ENCODE measurements at places on chromosomes 7 and 10.

- DNase-seq = no peak
Measured at GRCh38 chr7:102024005-102024768, 206.8 kb downstream of the CUX1 start.

DNA sequence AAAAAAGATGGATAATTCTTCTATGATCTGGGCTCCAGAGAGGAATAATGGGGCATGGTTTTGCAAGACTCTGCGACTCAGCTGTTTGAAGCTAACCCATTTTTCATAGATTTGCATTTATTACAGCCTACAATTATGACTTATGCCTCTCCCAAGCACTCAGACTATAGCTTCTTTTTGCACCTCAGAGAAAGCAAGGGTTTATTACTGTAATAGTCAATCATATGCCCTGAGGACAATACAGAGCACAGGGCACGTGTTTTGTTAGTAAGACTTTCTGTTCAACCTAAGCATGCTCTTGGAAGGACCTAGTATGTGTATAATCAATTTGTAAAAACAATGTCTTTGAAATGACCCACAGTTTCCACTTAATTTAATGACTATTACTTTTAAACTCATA, 221.2 kb downstream of the PARD3 start:
- DNase-seq = no peak

- DNase-seq = no peak
Measured at GRCh38 chr7:44074349-44074695, 8.0 kb downstream of the POLM start.

DNA sequence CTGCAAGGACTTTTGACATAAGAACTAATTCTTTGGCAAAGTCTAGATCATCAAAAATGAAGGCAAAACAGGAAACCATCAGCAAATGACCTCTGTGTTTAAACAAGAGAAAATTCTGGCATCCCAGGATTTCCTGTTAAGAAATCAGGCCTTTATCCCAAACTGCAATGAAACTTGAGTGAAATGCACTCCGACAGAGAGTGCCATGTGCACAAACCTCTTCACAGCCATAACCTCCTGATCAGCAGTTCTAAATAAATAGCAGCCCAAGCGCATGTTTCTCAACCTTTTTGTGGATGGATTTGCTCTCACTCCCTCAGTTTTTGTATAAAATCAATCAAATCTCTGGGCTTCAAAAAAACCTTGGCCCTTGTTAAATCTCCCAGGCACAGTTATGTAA, 107.7 kb upstream of the EEPD1 start:
- no peak for DNase-seq

GRCh38 chr7:42953994-42954393, 21.8 kb downstream of the MRPL32 start:
- DNase-seq = no peak

DNA sequence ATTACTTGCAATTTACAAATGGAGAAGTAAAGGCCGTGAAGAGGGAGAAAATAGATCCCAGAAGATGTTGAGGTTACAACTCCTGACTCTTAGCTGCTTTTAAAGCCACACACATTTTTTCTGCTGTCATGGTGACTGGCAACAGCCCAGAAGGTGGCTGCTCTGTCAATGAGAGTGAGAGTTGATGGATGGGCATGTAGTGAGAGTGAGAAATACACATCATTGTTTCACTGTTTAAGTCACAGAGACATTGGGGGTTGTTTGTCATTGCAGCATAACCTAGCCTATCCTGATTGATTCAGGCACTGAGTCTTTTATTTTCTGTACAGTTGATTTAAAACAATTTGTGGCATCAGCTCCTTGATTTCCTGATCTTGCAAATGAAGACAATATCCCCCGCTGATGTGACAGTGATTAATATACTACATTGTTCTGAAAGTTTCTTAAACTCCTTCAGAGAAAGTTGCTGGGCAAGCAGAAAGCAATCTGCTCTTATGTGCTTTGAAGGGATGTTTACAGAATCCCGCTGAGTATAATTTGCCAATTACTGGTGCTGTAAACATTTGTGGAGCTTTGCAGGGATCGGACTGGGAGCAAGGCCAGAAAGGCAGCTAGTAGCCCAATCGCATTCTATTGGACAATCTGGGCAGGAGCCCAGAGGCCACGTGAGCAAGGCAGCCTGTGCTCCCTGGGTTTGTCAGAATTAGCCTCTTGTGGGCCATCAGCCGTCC, 229.6 kb downstream of the PRPF18 start:
- no peak for DNase-seq

DNA sequence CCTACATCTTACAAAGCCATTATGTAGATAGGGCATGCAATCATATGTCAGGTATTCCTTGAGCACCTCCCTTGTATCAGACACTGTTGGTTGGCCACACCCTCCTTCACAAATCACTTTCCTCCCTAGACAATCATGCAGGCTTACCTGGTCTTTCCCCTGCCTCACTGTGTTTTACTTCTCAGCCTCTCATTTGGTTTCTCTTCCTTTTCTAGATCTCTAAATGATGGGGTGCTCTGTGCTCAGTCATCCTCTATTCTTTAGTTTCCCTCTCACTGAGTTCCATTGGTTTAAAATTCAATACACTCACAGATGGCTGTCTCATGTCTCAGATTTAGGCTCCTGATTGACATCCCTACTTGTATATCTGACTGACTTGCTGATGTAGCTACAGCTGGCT, 31.4 kb downstream of the ANK3 start:
- DNase-seq = no peak

DNA sequence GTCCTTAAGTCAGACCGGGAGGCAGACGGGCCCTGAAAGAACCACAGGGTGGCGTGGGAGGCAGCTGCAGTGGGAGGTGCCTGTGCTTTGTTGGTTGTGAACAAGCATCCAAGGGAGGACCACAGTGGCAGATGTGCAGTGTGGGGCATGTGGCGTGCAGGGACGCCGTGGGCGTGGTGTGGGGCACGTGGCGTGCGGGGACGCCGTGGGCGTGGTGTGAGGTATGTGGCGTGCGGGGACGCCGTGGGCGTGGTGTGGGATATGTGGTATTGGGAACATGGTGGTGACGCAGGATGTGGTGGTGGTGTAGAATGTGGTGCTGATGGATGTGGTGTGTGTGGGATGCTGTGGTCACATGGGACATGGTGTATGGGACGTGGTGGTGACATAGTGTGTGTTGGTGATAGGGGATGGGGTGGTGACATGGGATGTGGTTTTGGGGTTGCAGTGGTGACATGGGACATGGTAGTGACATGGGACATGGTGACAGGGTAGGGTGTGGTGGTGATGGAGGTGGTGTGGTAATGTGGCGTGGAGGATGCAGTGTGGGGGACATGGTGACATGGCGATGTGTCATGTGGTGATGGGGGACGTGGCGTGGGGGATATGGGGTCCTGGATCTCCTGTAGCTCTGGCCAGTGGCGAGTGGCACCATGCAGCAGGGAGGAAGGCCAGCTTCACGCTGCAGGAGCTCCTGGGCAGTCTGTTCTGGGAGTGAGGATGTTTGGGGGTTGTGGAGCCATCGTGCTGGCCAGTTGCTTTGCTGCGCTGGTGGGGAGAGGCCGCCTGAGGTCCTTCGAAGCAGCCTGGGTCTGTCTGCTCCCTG, 78.8 kb downstream of the INPP5A start:
- peak; percentile 74 for DNase-seq

GRCh38 chr10:75136346-75136745, 24.9 kb downstream of the SAMD8 start:
- no peak for DNase-seq

GRCh38 chr7:1942941-1943289, 272.8 kb downstream of the ELFN1 start:
- no peak for DNase-seq

GRCh38 chr7:44289341-44290251, 35.8 kb downstream of the CAMK2B start:
- no peak for DNase-seq
